ENCODE measurements at places on chromosomes 7 and 10. TPM values are rescaled to one million over a fixed set of nuclear protein-coding genes. Genes with fewer than 3 reads are reported as not detected.

DNA sequence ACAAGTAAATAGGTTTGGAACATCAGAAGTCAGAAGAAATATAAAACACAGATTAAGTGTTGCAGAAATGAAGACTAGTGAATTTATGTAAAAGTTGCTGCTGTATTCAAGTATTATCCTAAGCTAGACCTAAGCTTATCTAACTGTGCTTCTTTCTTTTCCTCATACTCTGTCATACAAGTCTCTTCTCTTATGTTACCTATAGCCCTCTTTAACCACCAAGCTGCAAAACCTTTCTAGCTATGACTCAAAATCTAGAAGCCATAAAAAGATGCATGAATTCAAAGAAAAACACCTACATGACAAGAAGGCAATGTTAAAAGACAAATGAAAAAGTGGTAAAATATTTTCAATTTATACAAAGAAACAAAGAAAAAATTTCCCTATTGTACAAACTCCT, 23.0 kb downstream of the DENND11 start:
- no peak for DNase-seq

The SLC25A28 gene
- 28.4 TPM for total RNA-seq

GRCh38 chr10:26445411-26446031, 7.4 kb downstream of the APBB1IP start:
- no peak for DNase-seq

The RBP4 gene
- total RNA-seq: not detected

The RAPGEF5 gene
- 6.0 TPM for total RNA-seq

- no peak for DNase-seq
Observed at GRCh38 chr7:27873981-27874957, 134.3 kb downstream of the TAX1BP1 start.

- DNase-seq: no peak
Observed at GRCh38 chr7:57165285-57165899, 33.2 kb upstream of the ZNF479 start.

The GPER1 gene
- 0.91 TPM for total RNA-seq

- DNase-seq: no peak
Observed at GRCh38 chr10:35150308-35150707, 23.7 kb downstream of the CREM start.

GRCh38 chr10:110498087-110498981, 627 bp downstream of the DUSP5 start:
- DNase-seq: peak; percentile 43

DNA sequence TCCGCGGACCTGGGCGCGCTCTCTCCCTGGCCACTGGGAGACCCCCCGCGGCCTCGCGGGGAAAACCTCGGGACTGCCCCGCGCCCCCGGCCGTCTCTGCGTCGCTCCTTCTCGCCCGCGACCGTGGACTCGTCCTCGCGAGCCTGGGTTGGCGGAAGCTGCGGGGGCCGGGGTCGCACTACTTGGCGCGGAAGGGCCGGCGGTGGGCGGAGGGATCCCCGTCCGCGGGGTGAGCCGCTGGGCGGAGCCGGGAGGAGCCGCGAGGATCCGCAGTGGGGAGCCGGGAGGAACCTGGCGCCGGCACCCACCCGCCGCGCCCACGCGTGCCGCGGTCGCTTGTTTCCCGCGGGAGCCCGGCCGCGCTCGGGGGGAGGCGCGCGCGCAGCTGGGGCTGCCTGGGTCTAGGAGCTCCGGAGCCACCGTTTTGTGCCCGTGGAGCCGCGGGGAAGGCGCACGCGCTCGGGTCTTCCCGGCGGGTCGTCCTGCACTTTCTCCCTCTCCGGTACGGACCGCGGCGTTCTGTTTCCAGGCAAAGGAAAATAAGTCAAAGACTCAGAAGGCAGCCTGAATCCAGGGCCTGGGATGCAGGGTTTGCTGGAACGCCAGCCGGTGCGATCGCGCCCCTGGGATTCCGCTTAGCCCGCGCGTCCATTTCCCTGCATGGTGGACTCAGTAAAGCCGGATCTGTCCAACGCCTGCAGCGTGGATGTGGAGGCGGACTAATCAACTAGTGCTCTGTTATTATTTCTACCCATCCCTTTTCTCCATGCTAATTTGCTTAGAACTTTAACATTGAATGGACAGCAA, 28.7 kb upstream of the KMT2C start:
- peak; percentile 78 for DNase-seq

- no peak for DNase-seq
Observed at GRCh38 chr10:17216217-17216900, 11.7 kb upstream of the VIM start.

The NUTM2A gene
- 3.7 TPM for total RNA-seq

- no peak for DNase-seq
Observed at GRCh38 chr7:143015084-143015483, 11.8 kb downstream of the OR9A2 start.

DNA sequence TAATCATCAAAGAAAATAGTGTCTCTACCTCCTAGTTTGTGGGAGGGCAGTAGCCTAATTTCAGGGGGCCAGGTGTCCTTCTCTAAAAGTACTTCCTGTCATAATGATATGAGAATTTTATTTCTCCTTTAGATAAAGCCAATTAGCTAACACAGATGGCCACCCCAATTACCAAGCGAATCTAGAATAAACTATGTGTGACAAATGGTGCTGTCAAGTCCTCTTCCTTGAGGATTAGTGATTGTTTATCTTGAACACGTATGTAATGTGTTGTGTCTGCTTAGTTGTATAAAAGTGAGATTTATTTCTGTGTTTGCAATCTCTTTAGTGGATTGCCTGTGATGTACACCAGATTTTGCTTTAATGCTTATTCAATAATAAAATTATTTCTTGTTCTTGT, 1120.0 kb downstream of the SORCS1 start:
- DNase-seq: no peak

DNA sequence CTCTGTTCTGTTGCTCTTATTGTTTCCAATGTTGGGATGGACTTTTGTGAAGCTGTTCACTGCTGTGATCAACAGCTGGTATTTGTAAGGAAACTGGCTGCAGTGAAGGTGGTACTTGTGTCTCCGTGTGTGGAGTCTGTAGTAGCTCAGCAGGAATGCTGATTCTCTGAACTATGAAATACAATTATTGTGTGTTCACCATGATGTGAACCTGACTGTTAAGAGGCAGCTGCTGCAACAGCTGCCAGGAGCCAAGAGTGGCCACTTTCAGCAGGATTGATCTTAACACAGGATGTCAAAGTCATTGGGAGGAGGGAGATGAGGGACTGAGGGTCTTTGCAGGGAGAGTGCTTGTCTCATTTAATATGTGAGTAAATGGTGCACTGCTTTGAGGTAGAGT, 13.9 kb downstream of the VSTM2A start:
- no peak for DNase-seq

DNA sequence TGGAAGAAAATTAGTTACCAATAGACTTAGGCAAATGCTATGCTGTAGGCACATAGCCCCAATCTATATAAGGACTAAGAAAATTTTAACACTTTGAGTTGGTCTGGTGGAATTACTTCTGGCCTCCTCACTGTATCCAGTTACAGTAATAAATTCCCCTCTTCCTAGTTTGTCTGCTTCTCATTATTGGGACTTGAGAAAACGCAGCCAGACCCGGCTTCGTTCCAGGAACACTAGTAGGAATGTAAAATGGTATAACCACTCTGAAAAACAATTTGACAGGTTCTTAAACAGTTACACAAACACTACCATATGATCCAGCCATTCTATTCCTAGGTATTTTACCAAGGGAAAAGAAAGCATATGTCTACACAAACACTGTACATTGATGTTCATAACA, 150.2 kb downstream of the VPS50 start:
- no peak for DNase-seq

GRCh38 chr7:90842430-90842788, 246.3 kb downstream of the CDK14 start:
- no peak for DNase-seq

The TMEM72 gene
- not detected for total RNA-seq

GRCh38 chr7:100407285-100408180, 21.0 kb downstream of the ZCWPW1 start:
- DNase-seq: peak; percentile 17

DNA sequence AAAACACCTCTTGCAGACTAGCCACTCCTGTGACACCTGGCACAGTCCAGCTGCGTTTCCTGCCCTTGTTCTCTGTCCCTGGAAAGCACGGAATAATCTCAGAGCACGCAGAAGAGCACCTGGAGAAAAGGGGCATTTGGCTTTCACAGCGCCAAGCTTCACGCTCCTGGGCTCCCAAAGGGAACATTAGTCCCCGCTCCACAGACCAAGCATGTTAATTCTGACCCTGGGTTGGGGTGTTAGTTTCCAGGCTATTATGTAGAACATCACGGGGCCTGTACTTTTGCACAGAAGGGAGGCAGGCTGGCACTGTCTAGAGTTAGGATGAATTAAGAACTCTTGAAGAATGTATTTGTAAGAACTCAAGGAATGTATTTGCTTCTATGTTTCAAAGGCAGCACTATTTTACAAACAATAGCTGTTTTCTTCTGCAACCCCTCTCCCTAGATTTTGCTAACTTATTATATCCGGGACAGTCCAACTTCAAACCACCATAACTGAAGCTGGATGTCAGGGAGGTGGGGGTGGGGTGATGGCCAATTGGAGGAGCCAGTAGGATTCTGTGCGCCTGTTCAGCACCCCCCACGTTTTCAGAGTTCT, 62.2 kb upstream of the TRIM8 start:
- no peak for DNase-seq

GRCh38 chr7:68684246-68684839, 913.9 kb upstream of the AUTS2 start:
- peak; percentile 19 for DNase-seq

DNA sequence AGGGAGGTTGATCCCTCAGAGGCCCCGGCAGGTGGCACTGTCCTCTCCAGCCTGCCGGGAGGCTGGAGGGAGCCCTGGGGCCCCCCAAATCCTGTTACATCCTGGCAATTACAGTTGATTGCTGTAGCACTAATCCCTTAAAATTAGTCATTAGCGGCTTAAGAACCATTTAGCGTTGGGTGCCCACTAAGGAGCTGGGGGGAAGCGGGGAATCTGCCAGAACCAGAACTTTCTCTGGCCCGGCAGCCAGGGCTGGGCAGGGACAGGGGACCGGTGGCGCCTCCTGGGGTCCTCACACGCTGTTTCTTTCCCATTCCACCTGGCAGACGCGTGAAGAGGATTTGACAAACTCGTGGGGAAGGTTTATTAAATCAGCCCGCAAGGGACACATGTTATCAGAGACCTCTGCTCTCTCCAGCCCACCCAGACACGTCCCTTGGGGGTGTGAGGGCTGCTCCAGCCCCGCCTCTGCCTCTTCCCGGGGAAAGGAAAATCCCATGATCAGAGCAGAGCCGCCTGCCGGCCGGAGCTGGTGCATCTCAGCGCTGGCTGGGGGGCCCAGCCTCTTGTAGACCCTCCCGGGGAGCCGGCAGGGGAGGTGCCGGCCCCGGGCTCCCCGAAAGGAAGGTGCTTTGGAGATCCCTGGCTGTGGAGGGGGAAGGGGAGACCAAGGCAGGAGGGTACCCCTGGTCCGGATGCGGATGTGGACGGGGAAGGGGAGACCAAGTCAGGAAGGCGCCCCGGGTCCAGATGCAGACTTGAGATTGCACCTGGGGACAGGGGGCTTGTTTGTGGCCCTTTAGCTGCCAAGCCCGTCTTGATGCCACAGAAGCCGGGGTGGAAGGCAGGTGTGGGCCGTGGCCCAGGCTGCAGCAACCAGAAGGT, 142.7 kb downstream of the ELFN1 start:
- no peak for DNase-seq

The INHBA gene
- total RNA-seq: not detected

The PHKG1 gene
- total RNA-seq: 1.7 TPM

- no peak for DNase-seq
Observed at GRCh38 chr10:84331091-84331490, 2.7 kb downstream of the CCSER2 start.

The HOGA1 gene
- total RNA-seq: 0.36 TPM

GRCh38 chr10:86216886-86217285, 149.7 kb downstream of the GRID1 start:
- DNase-seq: no peak

DNA sequence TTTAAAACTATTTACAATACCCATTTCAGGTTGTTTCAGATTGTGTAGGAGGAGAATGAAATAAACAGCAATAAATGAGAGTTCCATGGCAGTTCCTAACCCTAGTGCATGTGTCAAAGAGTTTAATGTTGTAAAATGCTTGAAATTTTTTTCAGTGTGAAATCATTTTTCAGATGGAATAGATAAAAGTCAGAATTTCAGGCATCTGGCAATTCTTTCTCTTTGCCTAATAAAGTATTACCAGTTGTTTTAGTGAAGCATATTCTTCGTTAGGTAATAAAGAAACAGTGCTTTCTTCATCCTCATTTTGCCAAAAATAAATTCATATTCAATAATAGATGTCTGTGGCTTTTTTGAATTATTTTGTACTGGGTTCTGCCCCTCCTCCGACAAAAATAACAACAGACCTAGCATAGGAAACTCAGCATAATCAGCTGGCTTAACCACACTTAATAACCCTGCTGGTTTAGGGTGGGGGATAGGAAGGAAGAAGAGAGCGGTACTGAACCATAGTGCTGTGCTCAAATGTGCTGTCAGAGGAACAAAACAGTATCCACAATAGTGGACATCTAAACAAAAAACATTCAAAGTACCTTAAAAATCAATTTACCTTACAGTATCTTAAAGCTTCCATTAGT, 39.1 kb downstream of the MINDY3 start:
- DNase-seq: no peak

The ELAPOR2 gene
- 42.2 TPM for total RNA-seq

DNA sequence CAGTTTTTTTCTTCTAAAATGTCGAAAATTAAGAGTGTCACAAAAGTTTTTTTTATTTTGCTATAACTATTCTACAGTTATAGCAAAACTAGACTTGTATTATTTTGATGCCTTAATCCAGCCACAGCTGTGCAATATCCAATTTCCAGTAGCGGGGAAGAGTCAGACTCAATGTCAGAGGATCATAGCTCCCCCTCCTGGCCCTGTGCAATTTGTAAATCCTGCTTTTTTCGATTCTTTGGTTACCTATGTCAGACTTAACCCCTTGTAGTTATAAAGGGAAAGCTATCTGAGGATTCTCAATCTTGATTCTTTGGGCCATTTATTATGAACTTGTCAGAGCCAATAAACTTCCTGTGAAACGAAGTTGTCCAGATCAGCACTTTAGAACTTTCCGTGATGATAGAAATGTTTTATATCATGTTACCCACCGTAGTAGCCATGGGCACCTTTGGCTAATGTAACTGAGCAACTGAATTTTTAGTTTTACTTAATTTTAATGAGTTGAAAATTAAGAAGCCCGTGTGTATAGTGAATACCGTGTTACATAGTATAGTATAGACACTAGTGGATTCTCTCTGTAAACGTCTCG, 87.7 kb upstream of the PRKCQ start:
- DNase-seq: peak; percentile 18

The PNLIP gene
- not detected for total RNA-seq

Measured in neural crest cell (in vitro differentiated cells).